IPS DF 6.9 (cell line): ENCODE measurements at places on chromosomes 12 and 14.

DNA sequence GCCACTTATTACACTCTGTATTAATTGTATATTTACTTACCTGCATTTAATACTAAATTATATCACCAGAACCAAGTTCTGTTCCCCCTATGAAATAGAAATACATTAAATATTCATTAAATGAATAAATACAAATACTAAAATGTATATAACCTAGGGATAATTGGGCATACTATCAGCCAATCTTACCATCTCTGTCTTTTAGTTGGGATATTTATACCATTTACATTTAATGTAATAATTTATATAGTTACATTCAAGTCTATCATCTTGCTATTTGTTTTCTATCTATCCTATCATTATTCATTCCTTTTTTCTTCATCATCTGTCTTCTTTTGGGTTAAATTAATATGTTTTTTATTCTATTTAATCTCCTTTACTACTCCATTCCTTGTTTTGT is 4.1 kb upstream of the ADAMTS20 start:
- DNase-seq: no peak

DNA sequence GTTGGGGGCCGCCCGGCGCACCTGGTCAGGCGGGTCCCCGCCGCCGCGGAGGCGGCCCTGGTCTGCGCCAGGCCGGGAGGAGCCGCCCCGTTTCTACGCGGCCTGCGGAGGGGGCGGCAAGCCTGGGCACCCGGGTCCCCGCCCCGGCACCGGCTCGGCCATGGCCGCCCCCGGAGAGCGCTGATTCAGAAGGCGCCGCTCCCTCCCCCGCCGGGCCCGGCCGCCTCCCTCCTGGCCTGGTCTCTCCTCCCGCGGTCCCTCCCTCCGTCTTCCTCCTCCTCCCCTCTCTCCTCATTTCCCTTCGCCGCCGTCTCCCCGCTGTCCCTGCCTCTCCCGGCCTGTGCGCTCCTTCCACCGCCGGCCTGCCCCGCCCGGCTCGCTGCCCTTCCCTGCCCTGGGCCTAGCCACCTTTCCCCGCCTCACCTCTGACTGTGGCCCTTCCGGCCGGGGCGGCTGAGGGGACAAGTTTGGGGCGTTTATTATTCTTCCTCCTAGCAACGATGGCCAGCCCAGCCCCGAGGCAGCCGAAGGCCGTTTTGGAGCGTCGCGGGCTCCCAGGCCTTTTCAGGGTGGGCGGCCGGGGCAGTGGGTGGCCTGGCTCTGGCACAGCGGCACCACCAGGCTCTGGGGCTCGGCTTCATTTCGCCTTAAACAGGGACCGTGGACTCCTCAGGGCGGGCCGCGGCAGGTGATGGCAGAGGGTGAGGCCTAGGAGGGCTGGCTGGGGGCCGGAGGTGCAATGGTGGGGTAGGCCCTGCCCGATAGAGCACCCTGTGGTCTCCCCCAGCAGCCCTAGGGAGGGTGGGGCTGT is 768 bp downstream of the CEP170B start:
- DNase-seq: no peak

DNA sequence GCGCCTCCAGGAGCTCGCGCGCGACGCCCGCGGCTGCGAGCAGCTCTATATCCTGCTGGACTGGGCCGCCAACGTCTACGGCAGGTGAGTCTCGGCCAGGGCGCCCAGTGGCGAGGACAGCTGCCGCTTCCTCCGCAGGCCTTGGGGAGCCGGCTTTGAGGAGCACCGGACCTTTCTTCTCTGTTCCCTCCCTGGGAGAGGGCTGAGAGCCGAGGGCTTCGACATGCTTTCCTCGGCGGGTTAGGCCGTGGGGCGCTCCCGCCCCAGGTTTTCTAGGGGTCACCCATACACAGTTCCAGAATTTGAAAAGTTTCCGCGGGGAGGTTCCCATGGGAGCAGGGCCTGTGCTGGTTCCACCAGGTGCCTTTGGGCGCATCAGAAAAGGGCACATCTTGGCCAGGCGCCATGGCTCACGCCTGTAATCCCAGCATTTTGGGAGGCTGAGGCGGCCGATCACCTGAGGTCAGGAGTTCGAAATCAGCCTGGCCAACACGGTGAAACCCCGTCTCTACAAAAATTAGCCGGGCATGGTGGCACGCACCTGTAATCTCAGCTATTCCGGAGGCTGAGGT is 8.2 kb downstream of the EXOC3L4 start:
- DNase-seq: no peak

- DNase-seq: no peak
Measured at GRCh38 chr12:96020314-96021003, 14.9 kb downstream of the LTA4H start.
